ENCODE measurements at places on chromosomes 3 and 15.

- no peak for DNase-seq
These were observed 13.2 kb upstream of the GPD1L start for GRCh38 chr3:32093204-32093603.

GRCh38 chr3:114400371-114400770 is 106.5 kb downstream of the TIGIT start:
- DNase-seq = no peak

DNA sequence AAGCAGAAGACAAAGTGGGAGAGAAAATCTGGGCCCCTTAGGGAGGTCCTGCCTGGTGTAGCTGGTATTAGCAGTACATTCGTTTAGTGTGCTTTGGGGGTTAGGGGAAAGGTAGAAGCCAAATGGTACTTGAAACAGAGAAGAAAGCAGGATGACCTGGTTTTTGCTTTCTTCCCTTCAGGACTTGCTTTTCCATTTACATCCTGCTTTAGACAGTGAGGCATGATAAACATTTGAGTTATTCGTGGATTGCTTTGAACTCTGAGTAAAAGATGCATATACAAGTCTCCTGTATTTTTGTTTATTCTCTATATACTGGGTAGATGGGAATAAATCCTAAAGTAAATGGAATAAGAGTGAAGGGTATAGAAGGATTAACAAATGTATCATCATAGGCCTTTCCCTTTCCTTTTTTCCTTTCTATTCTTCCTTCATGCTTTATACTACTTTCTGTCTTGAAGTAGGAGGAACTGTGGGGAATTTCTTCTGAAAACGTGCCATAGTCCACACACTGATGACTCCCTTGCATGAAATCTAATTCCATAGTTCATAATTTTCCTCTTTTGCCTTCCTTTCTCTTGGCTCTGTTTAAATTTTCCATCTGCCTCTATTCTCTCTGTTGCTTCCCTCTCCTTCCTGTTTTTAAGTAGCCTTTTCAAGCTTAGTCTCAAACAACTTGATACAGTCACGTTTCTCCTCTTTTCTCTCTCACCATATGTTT is 139.5 kb upstream of the RBMS3 start:
- DNase-seq = no peak

DNA sequence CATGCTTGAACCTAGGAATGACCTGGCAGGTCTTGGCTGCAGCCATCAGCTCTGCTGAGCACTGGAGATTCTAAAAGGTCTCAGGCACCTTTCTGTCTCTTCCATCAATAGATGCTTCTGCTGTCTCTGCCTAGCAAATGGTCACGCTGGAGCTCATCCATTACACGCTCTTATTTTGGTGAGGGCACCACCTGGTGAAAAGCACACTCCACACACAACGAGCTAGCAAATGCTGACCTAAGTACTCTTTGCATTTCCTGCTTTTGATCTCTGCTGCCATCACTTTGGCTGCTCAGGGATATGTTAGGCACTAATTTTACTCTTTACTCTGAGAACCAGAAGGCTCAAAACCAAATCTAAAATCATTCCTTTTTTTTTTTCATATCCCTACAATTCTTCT is 91.3 kb downstream of the RAB11A start:
- DNase-seq = no peak

GRCh38 chr3:42526616-42527367 is 24.3 kb downstream of the VIPR1 start:
- no peak for DNase-seq

DNA sequence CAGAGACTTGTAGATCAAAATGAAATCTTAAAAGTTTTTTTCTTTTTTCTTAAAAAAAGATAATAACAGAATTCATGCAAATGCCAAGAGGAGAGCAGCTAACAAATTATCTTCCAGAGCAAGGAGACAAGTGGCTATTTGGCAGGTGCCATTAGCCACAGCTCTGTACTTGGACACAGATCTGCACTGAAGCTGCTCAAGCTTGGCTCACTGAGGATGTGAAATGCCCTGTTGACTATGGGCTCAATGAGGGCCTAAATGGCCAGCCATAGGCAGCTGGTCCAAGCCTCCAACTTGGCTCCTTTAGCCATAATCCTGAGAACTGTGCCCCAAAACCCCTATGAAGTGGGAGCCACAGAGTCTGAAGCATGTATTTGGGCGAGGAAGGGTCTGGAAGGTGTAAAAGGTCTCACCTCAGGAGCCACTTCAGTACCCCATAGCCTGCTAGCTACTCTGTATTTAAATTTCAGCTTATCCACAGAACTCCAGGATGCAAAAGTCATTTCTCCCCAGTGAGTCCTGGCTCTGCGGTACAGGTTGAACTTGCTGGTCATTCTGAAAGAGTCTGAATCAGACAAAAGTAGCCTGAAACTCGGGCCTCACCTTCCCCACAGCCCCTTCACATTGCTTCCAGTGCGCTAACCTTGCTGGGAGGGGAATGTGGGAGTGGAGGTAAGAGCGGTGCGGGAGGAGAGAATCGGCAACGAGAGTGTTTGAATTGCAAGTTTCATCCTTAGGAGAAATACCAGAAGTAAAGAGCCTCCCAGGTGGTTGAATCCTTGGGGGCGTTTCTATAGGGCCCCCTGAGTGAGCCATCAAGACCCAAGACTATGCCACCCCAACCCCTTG is 48.0 kb downstream of the ZIC4 start:
- no peak for DNase-seq

DNA sequence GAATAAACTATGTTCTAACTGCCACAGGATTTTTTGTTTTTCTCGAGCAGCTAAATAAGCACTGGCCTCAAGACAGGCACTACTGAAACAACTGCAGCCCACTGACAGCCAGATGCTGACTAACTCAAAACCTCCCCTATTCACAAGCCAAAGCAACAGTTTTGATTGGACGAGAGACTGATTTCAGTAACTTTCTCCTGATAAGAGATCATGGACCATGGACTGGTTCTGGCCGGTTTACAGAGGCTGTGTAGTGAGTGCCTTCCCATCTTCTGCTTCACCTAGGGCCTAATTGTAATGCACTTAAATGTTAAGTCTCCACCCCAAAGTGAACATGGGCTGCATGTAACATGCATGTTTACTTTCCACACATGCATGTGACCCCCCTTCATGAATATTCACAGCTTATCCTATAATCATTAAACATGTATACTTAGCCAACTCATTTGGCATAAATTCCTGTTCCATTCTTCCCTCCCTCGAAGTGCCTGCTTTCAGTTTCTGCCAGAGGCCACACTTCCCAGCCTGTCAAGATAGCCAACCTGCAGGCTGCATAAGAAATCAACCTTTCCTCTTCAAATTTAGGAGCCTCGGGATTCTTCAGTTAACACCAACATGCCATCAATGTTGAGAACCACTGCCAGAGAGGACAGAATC is 108.2 kb downstream of the ULK4 start:
- no peak for DNase-seq

DNA sequence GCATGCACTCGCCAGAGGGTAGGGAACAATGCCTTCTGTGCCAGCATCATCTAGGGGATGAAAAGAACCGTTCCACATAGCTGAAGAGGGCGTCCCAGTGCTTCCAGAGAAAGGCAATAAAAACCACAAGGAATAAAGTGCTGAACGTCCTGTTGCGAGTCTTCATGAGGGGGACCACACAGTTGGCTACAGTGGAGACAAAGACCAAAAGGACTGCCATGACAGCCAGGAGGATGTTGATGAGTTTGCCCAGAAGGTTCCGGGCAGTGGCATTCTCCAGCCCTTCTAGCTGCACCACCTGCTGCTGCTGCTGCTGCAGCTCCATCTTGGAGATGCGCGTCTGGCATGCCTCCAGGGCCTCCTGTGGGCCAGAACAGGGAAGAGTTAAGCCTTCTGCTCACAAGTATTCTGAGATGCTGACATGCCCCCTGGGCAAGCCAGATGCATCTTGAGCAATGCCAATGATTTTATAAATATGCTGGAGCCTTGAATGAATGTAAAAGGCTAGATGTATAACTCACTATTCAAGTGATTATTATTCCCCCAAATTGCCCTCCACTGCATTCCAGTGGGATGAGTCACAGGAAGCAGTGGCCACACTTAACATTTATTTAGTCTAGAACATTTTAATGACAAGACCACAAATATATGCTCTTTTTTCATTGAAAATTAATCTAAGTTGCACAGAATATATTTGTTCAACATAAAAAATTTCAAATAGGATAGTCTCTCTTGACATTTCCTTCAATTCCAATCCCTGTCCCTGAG is 45.1 kb upstream of the PLXND1 start:
- no peak for DNase-seq

All from SIG-M5 (cell line).